Sigmoid colon (tissue), 7 donors: ENCODE measurements at places on chromosomes 16 and 17. TPM values are rescaled to one million over a fixed set of nuclear protein-coding genes. Genes with fewer than 3 reads are reported as not detected.

Gene CENPX
- 78.4 TPM for total RNA-seq

DNA sequence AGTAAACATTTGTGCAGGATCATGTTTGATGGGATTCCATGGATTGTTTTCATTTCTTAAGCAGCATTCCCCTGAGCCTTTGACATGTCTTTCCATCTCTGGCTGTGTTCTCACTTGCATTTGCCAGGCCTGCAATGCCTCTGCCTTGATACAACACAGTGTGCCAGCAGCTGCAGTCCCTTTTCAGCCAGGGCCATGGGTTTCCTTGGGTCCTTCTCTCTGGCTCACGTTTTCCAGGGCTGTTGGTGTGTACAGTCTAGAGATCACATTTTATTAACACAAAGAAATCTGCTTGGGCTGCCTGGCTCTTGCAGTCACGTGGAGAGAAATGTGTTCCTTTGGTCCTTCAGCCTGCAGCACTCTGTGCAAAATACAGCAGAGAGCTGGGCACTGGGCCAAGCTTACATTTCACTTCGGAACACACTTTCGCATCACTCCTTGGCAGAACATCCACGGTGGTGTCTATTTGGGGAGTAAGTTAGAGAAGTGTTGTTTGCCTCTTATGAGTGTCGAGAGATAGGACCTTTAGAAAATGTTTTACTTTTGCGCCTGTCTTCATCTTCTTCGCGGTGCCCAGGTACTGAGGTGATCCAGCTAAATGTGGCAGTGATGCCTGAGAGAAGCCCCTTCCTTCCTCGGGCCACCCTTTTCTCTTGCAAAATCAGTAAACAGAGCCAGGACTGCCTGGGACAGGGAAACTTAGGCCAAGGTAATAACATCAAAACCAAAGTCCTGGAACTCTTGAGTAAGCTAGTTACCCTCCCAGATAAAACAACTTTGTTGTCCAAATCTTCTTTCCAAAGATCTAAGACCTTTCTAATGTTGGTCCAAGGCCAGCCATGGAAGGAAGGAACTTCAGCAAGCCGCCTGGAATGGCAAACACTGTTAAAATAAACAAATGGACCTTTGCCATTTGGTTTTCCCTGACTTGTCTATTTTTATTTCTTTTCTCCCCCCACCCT, 20.9 kb downstream of the HLF start:
- DNase-seq, result peak; percentile 100

- DNase-seq, result no peak
Measured at GRCh38 chr16:253833-254232, 19.2 kb downstream of the FAM234A start.

Gene DNAI2
- total RNA-seq, result not detected

DNA sequence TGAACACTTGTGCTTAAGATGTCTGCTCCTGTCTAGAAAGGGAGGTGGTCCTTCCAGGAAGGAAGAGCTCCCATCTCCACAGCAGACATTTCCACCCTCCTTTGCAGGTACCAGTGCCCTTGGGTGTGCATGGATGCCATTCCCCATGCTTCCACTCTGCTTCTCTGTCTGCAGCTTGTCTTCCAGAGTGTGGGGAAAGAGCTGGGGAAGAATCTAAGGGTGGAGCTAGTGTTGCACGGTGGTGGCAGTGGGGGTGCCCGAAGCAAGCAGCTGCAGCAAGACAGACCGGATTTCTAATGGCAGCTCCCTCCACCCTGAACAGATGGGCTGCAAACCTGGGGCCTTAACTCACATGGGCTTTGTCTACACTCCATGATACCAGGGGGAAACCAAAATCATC, 22.6 kb upstream of the HOXB13 start:
- DNase-seq, result no peak

GRCh38 chr16:74046524-74046923, 250.1 kb upstream of the PSMD7 start:
- no peak for DNase-seq

DNA sequence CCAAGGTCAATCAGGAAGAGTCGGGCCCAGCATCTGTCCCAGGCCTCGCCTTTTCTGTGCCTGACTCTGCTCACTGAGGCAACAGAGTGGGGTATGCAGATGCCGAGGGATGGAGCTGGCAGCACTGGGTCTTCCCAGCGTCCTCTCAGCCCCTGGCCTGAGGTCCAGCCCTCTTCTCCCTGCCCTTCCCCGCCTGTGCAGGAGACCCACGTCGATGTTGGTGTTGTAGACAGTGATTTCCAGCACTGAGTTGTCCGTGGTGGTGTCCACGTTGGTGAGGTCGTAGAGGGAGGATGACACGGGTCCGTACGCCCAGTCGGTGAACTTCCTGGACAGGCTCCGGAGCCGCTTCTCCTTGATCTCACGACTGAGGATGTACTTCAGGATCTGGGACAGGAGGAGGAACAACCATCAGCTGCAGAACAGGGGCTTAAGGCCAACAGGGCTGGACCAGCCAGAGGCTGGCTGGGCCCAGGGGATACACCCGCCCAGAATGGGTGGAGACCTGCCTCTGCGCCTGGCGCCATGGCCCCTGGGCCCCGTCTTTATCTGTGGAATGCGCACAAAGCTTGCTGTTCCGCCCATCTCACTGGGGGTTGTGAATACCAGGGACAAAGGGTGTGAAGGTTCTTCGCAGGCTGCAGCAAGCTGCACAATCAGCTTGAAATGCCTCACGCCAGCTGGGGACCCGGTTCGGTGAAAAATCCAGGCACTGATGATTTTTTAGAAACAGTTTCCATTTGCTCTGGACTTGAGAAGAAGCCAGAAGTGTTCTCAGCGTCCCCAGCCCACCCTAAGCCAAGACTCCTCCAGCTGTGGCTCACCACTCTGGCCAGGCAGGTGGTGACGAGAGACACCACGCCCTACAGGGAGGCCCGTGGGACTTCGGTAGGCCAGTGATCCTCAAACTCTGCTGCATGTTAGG, 27.5 kb downstream of the TRPV3 start:
- peak; percentile 64 for DNase-seq

DNA sequence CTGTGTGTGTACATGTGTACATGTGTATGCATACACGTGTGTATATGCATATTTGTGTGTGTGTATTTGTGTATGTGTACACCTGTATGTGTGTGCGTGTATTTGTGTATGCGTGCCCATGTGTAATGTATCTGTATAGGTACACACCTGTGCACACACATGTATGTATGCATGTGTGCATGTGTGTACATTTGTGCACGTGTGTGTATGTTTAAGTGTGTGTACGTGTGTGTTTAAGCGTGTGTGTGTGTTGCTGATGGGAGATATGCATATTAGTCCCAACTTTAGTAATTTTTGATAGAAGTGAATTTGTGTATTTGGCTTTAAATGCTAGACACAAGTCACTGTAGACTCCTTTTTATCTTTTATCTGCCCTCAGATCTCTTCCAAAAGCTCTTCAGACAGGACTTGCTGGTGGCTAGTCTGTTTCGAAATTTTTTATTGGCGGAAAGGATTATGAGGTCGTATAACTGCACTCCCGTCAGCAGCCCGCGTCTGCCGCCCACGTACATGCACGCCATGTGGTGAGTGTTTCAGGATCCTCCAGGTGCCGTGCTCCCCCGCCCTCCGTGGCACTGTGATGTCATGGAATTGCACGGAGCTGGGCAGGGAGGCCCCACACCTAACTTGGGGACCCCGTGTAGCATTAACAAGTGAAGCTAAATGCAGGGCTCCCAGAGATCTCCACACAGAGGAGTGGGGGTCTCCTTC, 168.8 kb upstream of the CHMP6 start:
- peak; percentile 57 for DNase-seq

Gene YPEL3
- 110 TPM for total RNA-seq

DNA sequence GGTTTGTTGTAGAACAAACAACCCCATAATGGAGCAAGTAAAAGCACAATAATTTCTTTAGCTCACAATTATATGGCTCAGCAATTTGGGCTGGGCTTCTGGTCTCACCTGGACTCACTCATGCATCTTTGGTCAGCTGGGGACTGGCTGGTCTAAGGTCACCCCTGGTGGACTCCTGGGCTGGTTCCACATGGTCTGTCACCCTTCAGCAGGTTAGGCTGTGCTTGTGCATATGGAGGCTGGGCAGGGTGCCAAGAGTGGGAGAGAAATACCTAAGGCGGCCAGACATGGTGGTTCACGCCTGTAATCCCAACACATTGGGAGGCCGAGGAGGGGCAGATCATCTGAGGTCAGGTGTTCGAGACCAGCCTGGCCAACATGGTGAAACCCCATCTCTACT, 27.0 kb upstream of the SMURF2 start:
- no peak for DNase-seq

DNA sequence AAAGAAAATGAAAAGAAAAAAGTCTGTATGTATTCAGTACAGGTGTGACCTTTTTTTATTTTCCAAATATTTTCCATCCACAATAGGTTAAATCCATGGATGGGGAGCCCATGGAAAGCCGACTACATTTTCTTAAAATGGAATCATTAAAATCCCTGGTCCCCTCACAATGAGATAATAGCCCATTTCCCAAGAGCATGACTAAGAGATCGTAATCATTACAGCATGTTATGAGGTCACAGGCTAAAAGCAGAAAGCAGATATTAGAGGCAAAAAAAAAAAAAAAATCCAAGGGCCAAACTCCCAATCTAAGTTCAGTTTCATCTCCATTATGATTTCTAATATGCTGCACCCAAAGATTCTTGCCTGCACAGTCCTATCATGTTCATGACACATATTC, 44.7 kb downstream of the CYTH1 start:
- no peak for DNase-seq

DNA sequence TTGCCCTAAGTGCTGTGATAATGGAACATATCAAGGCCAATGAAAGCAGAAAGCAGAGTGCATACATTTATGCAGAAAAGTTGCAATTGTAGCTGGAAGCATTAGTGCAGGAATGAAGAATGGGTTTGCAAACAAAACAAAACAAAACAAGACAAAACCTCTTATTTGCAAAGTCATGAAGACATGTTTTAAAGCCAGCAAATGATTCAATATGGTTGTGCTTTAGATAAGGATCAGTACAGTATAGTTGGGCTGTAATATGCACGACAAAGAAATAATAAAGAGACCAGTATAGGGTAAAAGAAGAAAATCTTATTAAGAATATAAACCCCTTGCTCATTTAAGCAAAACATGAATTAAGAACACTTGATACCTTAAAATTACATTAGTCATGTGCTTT, 398.1 kb downstream of the KIF2B start:
- no peak for DNase-seq

Gene MYH11
- total RNA-seq, result 6,632 TPM

Gene GNGT2
- 4.2 TPM for total RNA-seq

- DNase-seq, result no peak
Measured at GRCh38 chr17:69245617-69246016, 17.0 kb upstream of the ABCA10 start.
